ENCODE measurements at places on chromosomes 1 and 21.

GRCh38 chr21:46388206-46388880 is 64.4 kb downstream of the PCNT start:
- DNase-seq, result no peak

GRCh38 chr21:26120828-26121227 is 49.7 kb downstream of the APP start:
- DNase-seq, result no peak

- DNase-seq, result no peak
These were observed 55.9 kb upstream of the RCC1 start for GRCh38 chr1:28449904-28450303.

DNA sequence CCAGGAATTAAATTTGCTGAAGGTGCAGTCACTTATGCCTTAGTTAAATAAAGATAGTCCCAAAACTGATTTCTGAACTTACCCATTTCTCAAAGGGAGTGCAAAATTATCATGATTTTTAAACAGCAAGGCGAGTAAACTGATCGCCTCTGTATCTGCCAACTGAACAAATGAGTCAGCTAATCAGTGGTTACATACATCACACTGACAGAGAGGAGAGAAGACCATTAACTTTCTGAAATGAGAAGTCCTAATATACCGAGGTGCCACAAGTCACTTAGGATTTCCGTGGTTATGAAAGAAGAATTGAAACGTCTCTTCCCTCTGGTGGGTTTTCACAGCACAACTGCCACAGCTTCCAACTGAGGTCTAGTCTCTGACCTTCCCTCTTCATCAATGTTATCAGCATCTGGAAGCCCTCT is 400.7 kb downstream of the SMYD3 start:
- DNase-seq, result no peak

DNA sequence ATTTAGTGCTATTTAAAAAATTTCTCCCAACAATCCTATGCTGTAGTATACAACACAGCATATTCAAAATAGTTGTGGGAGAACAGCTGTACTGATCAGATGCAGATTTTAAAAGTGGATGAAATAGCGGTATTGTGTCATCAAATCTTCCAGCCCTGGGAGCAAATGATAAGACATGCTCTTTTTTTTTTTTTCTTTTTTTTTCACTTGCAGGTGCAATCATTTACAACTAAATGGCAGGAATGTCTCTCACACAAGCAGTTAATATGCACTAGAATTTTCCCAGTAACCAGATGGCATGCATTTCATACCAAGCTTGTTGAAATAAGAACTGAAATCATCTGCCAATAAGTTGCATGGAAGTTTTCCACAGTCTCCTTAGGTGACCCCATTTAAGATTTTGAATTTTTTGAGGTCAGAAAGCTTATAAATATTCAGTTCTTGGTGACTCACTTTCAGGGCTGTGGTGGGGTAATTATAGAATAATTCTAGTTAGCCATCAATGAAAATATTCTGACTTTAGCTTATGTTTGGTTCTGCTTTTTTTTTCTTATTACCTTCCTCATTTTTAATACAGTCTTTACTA is 623.9 kb upstream of the NR5A2 start:
- no peak for DNase-seq

- DNase-seq, result no peak
These were observed 19.7 kb downstream of the CAMK2N1 start for GRCh38 chr1:20466273-20466672.

- no peak for DNase-seq
These were observed 133.0 kb downstream of the CDC42BPA start for GRCh38 chr1:227185291-227185690.

DNA sequence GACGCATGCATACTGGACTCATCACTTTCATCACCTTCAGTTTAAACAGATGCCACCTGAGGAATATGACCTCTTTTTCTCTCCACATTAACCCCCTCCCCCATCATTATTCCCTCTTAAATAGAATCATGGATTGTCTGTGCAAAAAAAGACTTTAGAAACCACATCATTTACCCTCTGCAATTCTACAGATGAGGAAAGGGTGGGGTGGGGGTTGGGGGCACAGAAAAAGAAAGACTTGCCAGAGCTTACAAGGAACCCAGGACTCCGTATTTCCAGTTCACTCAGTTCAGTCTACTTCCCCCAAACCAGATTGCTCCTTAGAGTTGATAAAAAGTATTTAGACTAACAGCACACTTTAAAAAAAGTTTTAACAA is 26.2 kb upstream of the NFIA start:
- DNase-seq, result no peak

DNA sequence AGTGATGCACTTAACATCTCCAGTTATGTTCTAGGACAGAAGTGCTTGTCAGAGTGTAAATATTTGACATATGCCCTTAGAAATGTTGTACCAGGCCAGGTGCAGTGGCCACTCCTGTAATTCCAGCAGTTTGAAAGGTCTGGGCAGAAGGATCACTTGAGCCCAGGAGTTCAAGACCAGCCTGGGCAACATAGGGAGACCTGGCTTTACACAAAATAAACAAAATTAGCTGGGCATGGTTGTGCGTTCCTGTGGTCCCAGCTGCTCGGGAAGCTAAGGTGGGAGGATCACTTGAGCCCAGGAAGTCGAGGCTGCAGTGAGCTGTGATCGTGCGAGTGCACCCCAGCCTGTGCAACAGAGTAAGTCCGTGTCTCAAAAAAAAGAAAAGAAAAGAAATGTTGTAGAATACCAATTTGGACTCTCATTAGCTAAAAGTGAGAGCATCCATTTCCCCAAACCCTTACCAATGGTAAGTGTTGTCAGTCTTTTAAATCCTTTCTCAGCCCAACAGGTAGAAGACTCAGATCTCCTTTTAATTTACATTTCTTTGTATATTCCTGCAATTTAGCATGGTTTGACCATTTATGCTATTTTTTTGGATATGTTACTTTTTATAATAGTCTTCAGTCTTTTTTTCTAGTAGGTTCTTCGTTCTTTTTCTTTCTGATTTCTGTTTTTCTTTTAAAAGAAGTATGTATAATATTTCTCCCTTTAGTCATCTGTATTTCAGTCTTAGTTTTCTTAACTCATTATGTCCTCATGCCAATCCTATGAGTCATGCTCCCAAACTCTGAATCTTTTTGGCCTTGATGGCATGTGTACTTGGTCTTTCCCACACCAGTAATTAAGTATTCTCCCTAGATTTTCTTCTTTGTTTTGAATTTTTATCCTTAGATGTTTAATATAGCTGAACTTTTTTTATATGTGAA is 74.4 kb downstream of the CAMTA1 start:
- DNase-seq, result no peak

GRCh38 chr1:86381223-86381622 is 14.9 kb downstream of the ODF2L start:
- no peak for DNase-seq

DNA sequence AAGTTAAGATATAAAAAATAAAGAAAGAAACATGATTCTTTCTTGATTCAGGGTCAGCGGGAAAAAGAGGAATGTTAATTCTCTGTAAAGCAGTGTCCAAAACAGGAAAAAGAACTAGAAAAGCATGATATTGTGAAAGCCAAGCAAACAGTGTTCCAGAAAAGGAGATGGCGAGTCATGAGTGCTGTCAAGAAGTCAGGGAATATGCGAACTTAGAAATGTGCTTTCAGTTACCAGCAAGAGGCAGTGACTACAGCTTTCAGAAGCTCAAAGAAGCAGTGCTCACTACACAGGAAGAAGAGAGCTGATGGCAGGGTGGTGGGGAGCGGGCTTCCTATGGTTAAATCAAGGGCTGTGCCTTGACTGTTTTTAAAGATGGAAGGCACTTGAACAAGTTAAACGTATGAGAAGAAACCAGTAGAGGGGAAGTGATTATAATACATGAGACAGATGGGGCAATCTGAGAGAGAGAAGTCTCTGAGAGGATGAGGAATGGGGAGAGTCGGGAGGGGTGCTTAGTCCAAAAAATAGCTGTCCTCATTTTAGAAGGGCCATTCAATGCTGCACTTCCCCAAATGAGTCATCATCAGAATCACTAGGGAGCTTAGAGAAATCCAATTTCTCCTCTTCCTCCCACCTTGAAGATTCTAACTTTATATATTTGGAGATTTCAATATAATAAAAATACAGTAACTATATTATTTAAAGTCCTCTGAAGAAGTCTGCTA is 90.4 kb downstream of the KCNK1 start:
- no peak for DNase-seq

DNA sequence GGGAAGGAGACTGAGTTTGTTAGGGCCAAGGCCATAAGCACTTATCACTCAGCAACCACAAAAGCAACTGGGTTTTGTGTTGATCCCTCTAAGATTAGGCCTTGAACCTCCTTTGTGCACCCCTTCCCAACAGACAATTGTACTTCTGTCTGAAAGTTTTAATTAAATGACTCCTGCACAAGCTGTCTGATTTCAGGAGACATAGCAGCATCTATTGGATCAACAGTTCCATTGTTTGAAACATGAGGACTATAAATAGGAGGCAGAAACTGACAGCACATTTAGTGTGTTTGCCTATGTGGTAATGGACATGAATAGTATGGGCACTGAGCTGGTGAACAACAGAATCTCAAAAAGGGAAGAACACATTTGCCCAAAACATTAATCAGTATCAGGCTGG is 167.3 kb upstream of the KCNJ6 start:
- DNase-seq, result no peak

GRCh38 chr1:154574716-154575115 is 7.1 kb downstream of the CHRNB2 start:
- DNase-seq, result no peak

- no peak for DNase-seq
These were observed 25.6 kb downstream of the LRRC42 start for GRCh38 chr1:53971718-53972117.

- DNase-seq, result no peak
These were observed 22.5 kb downstream of the MMEL1 start for GRCh38 chr1:2610036-2610959.

- DNase-seq, result no peak
These were observed 867 bp upstream of the TIMM17A start for GRCh38 chr1:201954263-201955008.

- no peak for DNase-seq
These were observed 44.3 kb downstream of the C8A start for GRCh38 chr1:56898879-56899278.

- DNase-seq, result no peak
These were observed 384.9 kb downstream of the HLX start for GRCh38 chr1:221263831-221264767.

- no peak for DNase-seq
These were observed 142.1 kb downstream of the NEGR1 start for GRCh38 chr1:72140222-72140621.
